Kidney tubule cell (primary cell): ENCODE measurements at places on chromosomes 12 and 14.

- DNase-seq, result no peak
Observed at GRCh38 chr12:108211157-108211556, 82.1 kb downstream of the WSCD2 start.

- DNase-seq, result no peak
Observed at GRCh38 chr14:75267141-75267721, 11.4 kb upstream of the FOS start.

DNA sequence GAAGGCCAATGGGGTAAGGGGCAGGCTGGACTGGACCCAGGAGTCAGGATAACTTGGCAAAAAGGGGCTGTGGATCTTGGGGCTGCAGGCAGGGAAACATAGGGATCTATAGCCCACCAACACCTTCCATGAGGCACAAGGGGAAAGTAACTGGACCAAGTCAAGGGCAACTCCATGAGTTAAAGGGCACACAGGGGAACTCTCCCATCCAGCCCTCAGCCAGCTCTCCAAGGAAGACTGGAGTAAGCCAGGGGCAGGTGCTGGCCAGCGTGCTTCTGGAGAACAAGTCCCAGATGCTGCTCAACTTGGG is 31.3 kb upstream of the ZFP36L1 start:
- no peak for DNase-seq

- peak; percentile 25 for DNase-seq
Observed at GRCh38 chr12:31231611-31232360, 94.2 kb downstream of the SINHCAF start.

- DNase-seq, result no peak
Observed at GRCh38 chr12:55467836-55468235, 2.1 kb downstream of the OR6C70 start.

DNA sequence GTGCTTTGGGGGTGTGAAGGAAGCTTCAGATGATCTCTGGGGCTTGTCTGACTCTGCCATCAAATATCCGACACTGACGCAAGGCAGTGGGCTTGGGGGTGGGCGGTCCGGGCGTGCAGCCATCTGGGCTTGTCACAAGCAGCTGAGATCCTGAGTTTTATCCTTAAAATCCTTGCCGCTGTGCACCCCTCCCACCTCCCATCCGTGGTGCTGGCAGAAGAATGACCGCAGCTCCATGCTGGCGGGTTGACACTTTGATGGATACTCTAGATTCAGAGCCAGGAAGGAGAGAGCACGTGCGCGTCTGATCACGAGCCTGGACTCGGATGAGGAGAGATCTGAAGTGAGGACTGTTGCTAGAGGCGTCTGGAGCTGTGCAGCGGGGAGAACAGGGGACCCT is 3.0 kb downstream of the ZFYVE21 start:
- DNase-seq, result no peak

DNA sequence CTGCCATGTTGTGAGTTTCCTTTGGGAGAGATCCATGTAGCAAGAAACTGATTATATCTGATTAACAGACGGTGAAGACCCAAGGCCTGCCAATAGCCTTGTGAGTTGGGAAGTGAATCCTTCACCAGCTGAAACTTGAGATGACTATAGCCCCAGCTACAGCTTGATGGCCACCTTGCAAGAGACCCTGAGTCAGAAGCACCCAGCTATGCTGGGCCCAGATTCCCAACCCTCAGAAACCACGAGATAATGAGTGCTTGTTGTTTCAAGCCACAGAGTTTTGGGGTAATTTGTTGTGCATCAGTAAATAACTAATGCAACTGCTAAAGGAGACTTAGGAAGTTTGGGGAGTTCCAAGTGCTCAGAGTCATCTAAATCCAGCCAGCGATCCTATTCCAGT is 80.3 kb downstream of the AVPR1A start:
- DNase-seq, result peak; percentile 44

DNA sequence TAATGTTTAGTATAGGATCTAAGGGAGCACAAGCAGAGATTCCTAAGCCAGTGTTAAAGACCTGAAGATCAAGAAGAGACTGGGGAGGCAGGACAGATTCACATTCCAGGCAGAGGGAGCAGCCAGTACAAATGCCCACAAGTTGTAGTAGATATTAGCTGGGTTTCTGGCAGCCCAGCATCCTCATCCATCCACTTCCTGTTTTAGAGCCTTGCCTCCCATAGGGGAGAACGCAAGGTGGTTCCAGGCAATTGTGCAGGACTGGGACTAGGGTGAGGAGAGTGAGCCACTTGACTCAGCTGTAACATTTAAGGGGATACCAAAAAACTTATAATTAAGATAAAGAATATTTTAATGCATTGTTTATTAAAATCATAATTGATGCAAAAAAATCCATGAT is 71.3 kb upstream of the PSMA6 start:
- DNase-seq, result no peak

DNA sequence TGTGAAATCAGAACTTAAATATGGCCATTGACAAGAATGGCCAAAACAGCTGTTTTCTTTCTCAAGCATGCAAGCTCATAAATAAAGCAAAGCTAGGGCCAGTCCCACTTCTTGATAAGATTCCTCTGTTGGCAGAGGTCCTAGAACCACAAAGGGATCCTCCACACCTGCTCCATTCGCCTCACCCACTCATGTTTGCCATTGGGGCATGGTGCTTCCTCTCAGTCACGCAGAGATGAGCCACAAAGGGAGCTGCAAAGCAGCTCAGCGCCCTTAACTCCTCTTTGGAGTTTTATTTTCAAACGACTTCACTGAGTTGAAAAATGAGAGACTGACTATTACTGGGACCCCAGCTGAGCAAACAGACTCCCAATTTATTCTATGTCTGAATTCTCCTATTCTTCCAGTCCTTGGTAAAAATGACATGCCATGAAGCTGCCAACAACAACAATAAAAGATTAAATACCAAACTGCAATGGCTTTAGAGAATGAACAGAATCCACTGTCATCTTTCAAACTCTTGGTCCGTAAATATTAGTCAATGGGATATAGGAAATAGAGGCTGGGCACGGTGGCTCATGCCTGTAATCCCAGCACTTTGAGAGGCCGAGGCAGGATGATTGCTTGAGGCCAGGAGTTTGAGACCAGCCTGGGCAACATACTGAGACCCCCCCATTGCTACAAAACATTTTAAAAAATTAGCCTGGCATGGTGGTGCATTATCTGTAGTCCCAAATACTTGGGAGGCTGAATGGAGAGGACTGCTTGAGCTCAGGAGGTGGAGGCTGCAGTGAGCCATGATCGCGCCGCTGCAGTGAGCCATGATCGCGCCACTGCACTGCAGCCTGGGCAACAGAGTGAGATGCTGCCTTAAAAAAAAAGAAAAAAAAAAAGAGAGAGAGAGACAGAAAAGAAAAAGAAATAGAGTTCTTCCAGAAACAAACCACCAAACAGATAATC is 16.4 kb downstream of the MANSC1 start:
- no peak for DNase-seq

- DNase-seq, result peak; percentile 32
Observed at GRCh38 chr12:52245259-52245961, 12.4 kb downstream of the KRT7 start.

DNA sequence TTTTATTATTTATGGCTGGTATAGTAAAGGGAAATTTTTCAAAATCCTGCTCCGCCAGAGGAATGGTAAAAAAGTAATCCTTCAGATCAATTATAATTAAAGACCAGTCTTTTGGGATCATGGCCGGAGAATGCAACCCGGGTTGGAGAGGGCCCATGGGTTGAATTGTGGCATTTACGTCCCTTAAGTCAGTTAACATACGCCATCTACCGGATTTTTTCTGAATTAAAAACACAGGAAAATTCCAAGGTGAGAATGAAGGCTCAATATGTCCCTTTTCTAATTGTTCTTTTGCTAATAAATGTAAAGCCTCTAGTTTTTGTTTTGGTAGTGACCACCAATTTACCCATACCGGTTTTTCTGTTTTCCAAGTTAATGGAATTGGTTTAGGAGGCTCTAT is 602.8 kb downstream of the ALG10 start:
- no peak for DNase-seq

GRCh38 chr12:85130646-85131045 is 94.5 kb downstream of the LRRIQ1 start:
- DNase-seq, result no peak
